H4 (cell line): ENCODE measurements at places on chromosomes 3 and 15.

DNA sequence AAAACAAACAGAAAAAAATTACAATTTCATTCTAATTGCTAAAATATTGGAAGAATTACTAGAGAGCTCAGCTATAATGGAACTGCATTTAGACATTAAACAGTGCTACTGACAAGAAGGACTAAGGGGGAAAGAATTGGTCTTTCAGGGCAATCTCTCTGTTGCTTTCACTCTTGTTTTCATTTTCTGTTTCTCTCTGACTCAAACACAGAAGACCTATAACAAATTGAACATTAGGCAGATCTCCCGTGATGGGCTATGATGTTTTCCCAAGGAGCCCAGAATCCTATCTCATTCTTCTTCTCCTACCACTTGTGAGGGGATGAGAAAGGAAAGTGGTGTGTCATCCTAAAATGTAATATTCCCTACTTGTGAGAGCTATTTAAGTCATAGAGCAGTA is 358.0 kb upstream of the TGFBR2 start:
- DNase-seq = no peak

- DNase-seq = no peak
Observed at GRCh38 chr3:197953881-197954280, 3.9 kb downstream of the RPL35A start.

- DNase-seq = no peak
Observed at GRCh38 chr3:123305192-123305591, 103.4 kb downstream of the SEC22A start.

DNA sequence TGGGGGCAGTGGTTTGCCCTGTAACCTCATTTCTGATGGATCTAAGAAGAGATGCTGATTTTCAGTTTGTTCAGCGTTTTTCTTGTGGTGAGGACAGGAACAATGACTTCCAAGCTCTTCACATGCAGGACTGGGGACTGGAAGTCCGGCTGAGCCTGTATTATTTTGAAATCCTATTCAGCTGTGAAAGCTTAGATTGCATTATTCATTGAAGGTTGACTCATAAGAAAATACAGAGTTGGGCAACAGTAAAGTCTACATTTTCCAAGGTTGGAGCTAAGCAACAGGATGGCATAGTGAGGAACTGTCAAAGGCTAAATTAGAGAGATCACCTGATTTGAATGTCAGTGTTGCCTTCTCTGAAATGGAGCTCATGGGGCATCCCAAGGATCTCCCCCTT is 230.9 kb upstream of the FEZF2 start:
- peak; percentile 65 for DNase-seq

GRCh38 chr3:33919312-33920120 is 121.1 kb downstream of the PDCD6IP start:
- DNase-seq = no peak

GRCh38 chr3:65785065-65785645 is 253.6 kb downstream of the MAGI1 start:
- peak; percentile 24 for DNase-seq

- no peak for DNase-seq
Observed at GRCh38 chr15:73746883-73747282, 6.3 kb downstream of the INSYN1 start.
